Activated CD4-positive, CD25-positive, alpha-beta regulatory T cell treated with anti-CD3 and anti-CD28 coated beads, Interleukin-2, amount 50 U/mL, for 16 hours (primary cell): ENCODE measurements at places on chromosomes 2 and 18.

GRCh38 chr2:18372641-18373040 lies 187.8 kb downstream of the RDH14 start:
- no peak for DNase-seq

DNA sequence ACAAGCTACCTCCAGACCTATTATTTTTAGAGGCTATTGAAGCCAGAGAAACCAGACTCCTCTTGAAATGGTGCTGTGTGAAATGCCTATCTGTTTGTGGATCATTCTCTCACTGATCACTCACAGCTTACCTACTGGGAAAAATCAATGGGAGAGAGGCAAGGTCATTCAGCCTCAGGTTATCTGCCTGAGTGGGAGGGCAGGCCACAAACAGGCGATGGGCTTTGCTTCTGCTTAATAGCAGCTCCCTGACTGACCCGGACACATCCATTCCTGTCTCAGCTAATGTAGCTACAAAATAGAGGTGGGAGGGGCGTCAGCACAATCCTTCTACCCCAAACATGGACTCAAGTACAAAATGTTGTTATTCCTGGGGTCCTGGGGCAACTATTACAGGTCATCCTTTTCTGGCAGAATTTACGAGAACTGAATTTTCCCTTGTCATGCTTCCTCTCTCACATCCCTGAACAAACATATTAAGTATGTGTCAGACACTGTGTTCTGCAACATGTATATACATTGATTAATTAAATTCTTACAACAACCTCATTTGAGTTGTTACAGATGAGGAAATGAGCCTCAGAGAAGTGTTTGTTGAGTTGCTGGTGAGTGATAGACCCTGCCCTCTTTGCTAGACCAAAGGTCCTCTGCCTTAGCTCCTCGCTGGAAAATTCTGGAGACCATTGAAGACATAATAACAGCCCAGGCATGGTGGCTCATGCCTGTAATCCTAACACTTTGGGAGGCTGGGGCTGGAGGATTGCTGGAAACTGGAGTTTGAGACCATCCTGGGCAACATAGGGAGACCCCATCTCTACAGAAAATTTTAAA lies 60.5 kb downstream of the CDK15 start:
- no peak for DNase-seq

DNA sequence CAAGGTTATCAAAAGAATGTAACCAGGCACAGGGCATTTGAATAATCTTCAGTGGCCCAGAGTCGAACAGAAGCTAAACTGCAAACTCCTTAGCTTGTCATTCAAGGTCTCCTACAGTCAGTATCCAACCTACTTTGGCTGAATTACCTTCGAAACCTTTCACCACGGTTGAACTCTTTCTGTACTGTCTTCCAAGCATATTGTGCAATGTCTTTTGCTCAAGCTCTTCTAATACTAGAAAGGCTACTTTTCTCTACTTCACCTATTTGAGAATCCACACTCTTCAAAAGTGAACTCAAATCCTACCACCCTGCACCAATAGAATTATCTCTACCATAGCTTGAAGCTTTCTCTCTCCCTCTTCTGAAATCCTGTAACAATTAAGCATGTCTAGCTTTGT lies 142.9 kb downstream of the NR4A2 start:
- no peak for DNase-seq

GRCh38 chr2:230751062-230751461 lies 38.4 kb downstream of the CAB39 start:
- DNase-seq, result no peak

DNA sequence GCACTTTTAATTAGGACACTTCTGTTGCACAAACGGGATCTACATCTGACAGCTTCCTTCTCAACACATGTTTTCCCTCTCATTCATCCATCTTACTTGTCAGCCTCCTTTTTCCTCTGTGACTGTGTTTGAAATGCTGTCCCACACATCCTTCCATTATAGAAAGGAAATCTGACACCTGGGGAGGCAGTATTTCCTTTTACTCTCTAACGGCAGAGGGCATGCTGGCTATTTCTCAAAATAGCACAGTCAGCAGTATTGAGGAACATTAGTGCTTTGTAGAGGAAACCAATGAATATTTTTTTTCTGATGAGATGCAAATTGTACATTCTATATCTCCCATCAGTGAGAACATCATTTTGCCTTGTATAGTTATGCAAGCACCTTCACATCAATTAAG lies 668.7 kb downstream of the SLC4A3 start:
- no peak for DNase-seq

DNA sequence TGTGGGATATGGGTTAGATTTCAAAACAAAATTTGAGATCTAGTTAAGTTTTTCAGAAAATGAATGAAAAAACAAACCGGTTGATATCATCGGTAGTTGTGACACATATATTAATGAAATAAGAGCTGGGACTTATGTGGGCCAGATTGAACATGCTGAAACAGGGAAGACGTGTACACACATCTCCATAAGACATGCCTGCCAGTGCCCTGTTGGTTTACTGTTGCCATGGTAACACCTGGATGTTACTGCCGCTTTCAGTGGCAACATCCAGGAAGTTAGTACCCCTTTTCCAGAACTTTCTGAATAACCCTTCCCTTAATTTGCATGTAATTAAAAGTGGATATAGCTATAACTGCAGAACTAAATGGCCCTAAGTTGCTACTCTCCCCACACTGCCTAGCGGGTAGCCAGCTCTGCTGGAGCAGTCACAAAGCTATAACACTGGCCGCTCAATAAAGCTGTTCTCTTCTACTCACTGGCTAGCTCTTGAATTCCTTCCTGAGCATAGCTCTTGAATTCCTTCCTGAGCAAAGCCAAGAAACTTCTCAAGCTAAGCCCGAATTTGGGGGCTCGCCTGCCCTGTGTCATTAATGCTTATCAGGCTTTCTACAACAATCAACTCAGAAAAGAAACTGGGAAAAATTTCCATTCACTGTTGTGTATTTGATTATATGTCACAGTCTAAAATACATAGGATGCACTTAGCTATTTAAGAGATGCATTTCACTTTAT lies 776.3 kb upstream of the CDH7 start:
- DNase-seq, result no peak

GRCh38 chr2:98355881-98356280 lies 9.6 kb downstream of the CNGA3 start:
- no peak for DNase-seq

GRCh38 chr18:23826850-23827620 lies 137.8 kb downstream of the LAMA3 start:
- DNase-seq, result no peak

DNA sequence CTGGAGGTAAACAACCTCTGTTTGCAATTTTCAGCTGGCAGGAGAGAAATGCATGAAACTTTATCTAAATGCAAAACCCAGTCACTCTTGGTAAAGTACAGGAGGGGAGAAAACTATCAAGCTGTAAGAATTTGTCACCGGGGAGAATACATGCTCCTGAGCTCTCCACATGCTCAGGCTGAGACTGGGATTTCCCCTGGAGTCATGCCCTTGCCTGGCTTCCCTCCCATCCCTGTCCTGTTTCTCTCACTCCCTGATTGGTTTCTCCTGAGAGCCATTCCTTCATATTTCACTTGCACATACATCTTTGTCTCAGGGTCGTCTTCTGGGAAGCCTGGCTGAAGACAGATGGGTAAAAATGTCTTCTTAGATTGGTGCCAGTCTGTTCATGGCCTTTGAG lies 52.9 kb upstream of the SPATS2L start:
- DNase-seq, result no peak

DNA sequence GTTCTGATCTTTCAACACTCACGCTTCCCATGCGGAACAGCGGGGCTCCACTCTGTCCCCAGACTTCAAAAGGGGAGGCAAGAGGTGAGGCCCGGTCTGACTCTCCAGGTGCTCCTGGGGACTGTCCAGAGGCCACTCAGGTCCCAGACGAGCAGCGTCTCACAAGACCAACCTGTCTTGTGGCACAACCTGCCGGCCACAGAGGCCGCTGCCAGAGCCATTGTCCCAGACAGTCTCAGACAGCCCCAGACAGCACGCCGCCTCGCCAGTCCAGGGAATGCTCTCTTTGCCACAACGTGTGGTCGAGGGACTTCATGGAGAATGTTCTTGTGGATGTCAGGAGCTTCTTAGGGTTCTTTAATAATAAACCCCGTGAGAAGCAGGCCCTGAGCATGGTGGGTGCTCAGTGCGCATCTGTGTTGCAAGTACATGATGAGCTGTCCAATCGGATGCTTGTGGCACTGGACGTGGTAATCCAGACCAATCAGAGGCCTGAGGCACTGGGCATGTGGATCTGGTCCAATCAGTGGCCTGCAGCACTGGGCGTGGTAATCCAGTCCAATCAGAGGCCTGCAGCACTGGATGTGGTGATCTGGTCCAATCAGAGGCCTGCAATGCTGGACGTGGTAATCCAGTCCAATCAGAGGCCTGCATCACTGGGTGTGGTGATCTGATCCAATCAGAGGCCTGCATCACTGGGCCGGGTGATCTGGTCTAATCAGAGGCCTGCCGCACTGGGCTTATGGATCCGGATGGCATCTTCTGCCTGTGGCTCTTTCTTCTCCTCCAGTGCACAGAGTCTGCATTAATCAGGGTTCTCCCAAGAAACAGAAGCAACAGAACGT lies 76.4 kb downstream of the TMEM18 start:
- DNase-seq, result no peak

GRCh38 chr2:187338679-187339121 lies 109.4 kb downstream of the CALCRL start:
- DNase-seq, result no peak
